ENCODE measurements at places on chromosomes 5 and 9. TPM values are rescaled to one million over a fixed set of nuclear protein-coding genes. Genes with fewer than 3 reads are reported as not detected.

DNA sequence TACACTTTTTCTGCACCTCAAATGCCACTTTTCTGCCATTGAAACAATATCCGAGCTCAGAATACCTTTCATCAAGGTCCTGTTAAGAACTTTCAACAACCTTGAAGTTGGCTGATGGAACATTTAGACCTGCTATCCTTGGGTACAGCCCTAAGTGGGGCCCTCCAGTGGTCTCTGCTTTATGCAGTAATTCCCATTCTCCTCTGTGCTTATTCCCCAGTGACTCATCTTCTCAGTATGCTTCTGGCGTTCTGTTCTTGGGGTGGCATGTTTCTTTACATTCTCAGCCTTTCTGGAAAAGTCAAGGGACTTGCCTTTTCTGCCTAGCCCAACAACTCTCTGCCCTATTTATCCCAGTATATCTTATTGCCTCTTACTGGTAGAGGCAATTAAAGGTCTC lies 7.1 kb downstream of the ANP32B start:
- DNase-seq: no peak

- DNase-seq: no peak
These were observed 15.7 kb downstream of the TTC23L start for GRCh38 chr5:34854459-34855174.

DNA sequence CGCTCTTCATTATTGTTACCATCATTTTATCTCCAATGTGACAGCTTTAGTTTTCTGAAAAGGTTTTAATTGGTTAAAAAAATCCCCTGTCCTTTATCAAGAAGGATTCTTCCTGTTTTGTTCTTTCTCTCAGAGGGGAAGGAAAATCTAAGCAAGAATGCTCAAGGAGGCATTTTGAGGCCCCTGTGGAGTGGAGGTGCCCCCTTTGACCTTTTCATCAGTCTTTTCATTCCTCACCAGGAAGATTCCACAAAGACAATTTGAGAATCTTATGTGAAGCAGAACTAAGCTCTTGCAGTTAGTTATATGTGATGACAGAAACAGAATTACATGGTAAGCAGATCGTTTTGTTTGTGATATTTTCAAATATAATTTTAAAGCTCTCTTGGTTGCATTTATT lies 489.6 kb downstream of the MAN2A1 start:
- no peak for DNase-seq

GRCh38 chr5:132867046-132867451 lies 607 bp downstream of the UQCRQ start:
- DNase-seq: no peak

The IRX2 gene
- total RNA-seq: not detected

GRCh38 chr5:84688566-84688965 lies 303.9 kb upstream of the EDIL3 start:
- DNase-seq: no peak

GRCh38 chr9:4905135-4905490 lies 80.0 kb upstream of the JAK2 start:
- DNase-seq: no peak

DNA sequence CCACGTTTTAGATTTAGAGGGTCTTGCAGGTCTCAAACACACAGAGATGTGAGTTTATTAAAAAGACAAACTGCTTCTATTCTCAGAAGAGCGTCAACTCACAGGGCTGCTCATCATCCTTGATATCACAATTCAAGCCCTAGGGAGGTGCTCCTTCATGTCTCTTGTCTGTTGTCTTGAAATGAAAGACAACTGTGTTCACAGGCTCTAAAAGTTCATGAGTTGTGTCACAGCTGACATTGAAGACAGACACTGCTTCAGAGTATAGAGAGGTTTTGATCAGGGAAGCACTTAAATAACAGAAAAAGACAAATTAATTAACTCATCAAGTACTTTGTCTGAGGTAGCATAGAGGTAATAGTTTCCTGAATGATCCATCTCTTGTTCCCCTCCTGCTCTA lies 1917.6 kb upstream of the WWC1 start:
- no peak for DNase-seq

- DNase-seq: no peak
These were observed 183.9 kb upstream of the POU5F2 start for GRCh38 chr5:93925321-93925720.

GRCh38 chr5:164763206-164763605 lies 1257.8 kb downstream of the MAT2B start:
- DNase-seq: no peak

The C7 gene
- total RNA-seq: not detected

GRCh38 chr5:136199408-136199807 lies 6.4 kb upstream of the SMIM32 start:
- no peak for DNase-seq

The AIF1L gene
- 0.34 TPM for total RNA-seq

DNA sequence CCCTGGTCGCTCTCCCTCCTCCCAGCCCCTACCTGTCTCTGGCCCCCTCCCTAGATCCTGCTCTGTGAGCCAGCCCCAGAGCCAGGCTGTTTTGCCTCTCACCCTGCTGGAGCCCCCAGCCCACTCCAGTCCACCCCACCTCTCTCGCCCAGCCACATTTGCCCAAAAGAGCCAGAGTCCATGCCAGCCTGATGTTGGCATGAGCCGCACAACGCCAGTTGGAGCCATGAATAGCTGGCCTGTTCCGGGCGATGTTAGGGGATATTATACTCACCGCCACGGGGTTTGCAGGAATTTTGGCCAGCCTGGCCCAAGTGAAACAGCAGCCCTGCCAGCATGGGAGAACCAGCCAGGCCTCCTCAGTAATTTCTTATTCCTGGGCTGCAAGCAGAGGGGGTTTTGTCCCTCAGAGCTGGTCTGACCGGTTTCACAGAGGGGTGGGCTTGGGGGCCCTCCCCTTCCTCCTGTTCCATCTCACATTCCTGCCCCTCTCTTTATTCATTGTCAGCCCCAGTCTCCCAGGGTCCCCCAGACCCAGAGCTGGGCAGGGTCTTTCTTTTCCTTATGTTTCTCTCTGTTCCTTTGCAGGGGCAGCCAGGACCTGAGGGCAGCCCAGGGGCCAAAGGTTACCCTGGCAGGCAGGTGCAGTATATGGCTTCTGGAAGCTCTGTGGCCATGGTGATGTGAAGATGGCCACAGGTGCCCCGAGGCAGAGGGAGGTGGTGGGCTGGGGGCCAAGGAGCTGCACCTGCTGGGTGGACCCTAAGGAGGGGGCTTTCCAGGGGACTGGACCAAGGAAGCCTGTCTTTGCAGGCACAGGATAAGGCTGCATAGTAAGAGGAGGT lies 50.1 kb downstream of the COL27A1 start:
- DNase-seq: no peak
